8988T (cell line): ENCODE measurements at places on chromosomes 1 and 21.

GRCh38 chr21:42672699-42673458 lies 19.5 kb downstream of the PDE9A start:
- DNase-seq, result no peak

DNA sequence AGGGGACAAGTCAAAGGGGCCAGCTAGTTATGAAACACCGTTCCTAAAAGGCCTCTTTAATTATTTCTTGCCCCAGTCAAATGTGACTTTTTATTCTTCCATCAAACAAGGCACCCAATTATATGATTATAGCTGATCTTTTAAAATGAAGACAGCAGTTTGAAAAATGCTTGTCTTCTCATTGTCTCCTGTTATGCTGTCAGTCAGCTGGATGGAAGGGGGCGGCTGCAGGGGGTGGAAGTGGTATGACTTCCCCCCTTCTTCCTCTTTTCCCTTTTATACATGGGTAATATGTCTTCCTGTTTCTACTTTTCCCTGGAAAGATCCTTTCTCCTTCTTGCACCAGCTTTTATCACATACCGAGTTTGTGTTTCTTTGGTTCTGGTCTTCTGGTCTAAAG lies 25.8 kb upstream of the KCNA10 start:
- DNase-seq, result no peak

DNA sequence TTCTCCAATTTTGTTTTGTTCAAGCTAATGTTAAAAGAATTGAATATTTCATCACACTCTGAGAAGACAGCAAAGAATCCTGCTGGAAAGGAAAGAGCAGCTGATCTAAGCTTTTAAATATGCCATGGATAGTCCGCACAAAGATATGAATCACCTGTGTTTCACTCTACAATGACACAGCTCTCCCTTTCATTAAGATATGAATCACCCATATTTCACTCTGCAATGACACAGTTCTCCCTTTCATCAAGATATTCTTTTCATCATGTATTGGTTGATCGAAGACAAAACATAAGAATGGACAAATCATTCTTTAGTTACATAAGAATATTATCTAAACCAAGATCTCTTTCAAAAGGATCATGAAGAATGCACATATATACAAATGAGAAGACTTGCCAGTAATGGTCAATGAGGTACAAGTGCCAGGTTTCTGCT lies 367.3 kb downstream of the SMYD3 start:
- DNase-seq, result peak; percentile 20

- DNase-seq, result no peak
Observed at GRCh38 chr1:218349348-218350034, 4.4 kb downstream of the TGFB2 start.

DNA sequence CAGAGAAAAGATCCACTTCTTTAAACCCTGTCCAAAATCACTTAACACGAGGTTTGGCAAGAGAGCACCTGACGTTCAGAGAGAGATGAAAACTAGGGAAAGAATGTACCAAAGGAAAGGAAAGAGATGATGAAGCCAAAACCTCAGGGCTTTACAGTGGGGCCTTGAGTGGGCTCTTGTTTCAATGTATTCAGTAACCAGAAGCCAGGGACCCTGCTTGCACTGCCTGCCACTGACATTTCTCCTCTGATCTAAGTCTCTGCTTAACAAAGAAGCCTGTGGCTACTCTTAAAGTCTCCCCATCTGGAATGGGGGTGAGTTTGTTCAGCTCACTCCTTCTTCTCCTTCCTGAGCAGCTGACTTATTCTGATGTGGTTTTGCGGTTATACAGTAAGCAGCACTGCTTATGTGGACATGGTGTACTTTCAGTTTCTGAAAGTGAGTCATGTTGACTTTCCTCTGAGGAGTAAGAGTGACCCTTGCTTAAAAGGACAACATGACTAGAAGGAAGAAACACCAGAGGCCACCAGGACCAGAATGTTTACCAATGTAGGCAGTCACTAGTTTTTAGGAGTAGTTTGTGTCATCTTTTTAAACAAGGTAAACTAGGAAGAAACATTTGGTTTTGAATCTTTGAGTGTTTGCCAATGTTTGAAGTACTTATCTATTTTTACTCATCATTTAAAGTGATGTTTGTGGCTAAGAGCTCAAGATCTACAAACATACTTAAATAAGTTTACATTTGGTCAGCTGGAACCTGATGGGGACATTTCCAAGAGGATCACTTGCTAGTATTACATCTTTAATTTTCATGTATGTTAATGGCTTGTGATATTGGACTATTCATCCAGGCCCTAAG lies 87.4 kb downstream of the FASLG start:
- no peak for DNase-seq

DNA sequence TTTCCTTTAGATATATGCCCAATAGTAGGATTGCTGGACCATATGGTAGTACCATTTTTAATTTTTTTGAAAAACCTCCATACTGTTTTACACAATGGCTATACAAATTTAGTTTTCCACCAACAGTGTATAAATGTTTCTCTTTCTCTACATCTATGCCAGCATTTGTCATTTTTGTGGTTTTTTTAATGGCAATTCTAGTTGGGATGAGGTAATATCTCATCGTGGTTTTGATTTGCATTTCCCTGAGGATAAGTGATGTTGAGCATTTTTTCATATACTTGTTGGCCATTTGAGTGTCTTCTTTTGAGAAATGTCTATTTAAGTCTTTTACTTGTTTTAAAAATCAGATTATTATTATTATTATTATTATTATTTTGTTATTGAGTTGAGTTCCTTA lies 35.5 kb downstream of the PLA2G4A start:
- DNase-seq, result no peak

GRCh38 chr1:224727351-224728289 lies 111.5 kb downstream of the CNIH3 start:
- DNase-seq, result no peak

- DNase-seq, result no peak
Observed at GRCh38 chr1:228222548-228222947, 14.7 kb downstream of the OBSCN start.

- DNase-seq, result no peak
Observed at GRCh38 chr1:169964206-169964605, 70.5 kb upstream of the SCYL3 start.

DNA sequence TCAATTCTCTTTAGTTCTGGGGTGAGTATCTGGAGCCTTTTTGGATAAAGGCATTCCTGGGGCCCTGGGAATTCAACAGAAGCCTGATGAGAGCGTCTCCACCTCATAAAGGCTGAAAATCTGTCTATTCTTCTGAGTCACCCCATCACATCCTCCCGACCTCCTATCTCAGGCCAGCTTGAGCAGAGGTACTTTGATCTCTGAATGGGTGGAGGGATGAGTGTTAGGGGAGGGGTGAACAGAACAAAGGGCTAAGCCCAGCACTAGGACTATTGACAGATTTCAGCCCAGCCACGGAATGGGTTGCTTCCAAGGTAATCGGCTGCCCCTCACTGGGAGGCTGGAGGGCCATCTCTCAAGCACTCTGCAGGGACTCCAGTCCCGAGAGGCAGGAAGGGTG lies 2.5 kb upstream of the MYBPH start:
- no peak for DNase-seq

DNA sequence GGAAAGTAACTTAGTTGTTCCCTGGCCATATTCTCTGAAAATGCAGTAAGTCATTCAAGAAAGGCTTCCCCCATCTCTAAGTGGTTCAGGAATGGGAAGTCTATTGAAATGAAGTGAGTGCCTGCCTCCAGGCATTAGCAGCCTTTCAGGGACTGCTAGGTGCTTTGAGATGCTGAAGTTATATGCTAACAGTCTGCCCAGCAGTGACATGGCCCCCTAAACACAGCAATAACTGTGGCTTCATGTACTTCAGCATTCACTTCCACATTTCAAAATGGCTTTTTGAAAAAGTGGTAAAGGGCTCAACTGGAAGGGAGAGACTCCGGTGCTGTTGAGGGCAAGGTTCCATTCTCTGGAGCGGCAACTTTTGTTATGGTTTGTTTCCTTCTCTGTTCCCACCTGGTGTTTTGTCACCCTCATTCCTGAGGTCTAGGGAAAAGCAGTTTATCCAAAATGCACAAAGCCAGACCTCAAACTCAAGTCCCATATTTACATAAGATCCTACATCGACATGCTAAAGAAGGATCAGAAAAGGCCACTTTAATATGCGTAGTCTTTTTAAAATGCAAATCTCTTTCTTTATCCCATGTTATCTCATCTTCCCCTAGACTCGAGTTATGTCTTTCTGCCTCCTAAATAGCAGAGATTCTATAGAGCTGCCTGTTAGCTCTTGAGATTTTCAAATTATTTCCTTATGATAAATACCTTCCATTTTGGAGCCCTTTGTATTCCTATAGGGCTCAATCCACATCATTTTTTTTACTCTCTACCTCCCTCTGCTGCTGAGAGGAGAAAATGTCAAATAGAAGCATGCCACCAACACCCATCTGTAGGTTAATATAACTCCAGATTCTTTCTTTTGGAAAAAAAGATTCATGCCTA lies 34.2 kb upstream of the LRRC8C start:
- DNase-seq, result no peak

GRCh38 chr1:228082918-228083870 lies 686 bp downstream of the ARF1 start:
- DNase-seq, result no peak

DNA sequence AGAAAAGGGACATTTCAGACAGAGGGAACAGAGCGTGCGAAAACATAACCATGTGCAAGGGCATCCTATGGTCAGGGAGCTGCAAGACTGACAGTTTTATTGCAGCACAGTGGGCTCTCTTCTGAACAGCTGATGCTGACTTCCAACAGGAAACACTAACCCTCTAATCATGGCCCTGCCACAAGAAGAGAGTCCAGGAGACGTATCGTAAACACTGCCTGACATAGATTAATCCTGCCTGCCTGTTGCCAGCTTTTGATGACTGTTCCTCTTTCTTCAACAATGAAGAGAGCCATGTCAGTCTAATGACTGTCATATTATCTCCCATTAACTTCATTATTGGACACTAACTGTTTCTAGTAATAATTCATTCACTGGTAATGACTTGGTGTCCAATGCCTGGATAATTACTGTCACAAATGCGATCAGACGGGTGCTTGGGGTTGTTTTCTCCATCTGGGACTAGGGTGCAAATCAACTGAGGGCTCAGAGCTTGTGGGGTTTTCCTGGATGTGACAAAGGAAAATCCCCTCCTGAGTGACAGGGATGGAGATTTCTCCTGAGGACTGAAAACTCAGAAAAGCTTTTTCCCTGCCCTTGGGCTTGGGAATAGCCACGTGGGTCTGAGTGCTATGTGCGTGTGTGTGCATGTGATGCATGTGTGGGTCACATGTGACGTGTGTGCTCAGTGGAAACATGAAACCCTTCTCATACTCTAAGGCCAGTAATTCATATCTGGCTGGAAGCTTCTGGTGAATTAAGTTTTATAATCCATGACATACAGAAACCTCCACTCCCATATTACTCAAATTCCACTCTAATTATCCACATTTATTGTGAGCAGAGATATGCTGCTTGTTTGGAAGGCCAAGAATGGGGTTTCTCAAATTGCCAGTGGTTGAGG lies 144.0 kb upstream of the PLXNA2 start:
- DNase-seq, result no peak

- no peak for DNase-seq
Observed at GRCh38 chr1:210499956-210500355, 171.3 kb downstream of the HHAT start.

GRCh38 chr21:38956856-38957571 lies 151.3 kb downstream of the ETS2 start:
- no peak for DNase-seq

DNA sequence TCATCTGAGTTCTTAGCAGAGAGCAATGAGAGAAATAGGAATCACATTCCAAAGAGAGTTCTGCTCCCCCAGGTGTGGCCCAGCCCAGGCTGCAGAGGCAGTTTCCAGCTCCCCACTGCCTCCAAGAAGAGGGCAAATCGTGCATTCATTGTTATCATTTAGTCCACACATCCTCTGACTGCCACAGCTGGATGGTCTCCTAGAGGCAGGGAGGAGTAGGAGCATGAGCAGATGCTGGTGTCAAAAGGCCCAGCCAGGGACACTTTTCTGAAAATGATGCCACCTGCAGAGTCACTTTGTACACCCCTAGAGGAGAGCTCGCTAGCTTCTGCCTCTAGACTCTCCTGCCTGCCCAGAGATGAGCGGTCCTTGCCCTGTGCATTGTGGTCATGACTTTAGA lies 33.6 kb upstream of the GNPAT start:
- no peak for DNase-seq

DNA sequence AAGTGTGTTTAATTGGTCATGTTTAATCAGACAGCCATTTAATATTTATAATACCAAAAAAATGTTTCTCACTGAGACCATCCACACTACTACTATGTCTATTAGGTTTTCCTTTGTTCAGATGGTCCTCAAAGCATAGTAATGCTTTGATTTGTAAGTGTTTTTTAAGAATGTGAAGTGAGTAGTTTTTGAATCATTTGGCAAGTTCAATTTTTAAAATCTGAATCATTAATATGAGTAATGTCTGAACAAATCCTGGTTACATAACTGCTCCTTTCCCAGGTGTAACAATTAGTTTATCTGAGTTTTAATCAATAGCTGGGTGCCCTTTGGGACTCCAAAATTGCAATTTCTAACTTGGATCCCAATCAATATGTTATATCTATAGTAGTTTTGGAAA lies 23.5 kb upstream of the RPL5 start:
- no peak for DNase-seq

GRCh38 chr1:53271446-53272090 lies 33.2 kb upstream of the MAGOH start:
- no peak for DNase-seq

DNA sequence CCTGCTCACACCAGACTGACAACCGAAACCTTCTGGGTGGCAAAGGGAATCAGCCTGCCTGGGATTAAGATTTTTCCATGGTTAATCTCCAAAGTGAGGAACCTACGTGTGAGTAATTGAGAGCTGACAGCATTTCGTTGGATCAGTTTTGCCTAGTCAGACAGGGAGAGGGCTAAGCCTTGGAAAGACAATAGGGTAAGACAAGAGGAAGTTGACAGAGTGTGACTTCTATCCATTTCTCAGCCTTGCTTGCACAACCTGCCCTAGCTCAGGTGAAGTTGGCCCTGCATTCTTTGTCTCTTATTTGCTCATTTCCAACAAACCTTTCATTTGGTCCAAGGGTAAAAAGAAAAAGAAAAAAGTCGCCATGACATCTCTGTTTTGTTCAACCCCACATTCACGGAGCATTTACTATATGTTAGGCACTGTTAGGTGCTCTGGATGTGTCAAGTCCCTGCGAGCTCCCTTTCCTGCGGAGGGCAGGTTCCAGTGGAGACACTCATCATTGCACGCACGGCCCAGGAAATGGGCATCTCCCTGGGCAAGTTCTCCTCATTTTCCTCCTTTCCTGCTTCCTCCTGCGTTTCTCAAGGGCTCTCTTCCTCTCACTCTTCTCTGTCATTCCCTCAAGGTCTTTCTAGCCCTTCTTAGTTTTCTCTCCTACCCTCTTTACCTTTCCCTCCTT lies 23.3 kb downstream of the KIRREL1 start:
- no peak for DNase-seq

- DNase-seq, result no peak
Observed at GRCh38 chr1:18949686-18950400, 6.6 kb downstream of the IFFO2 start.

GRCh38 chr1:213519098-213519497 lies 468.1 kb downstream of the RPS6KC1 start:
- DNase-seq, result no peak

GRCh38 chr21:42265231-42265812 lies 46.4 kb downstream of the ABCG1 start:
- no peak for DNase-seq
